Natural killer cell treated with Interleukin-12 subunit alpha and Interleukin-12 subunit beta and Interleukin-15 and Interleukin-18, amount 100 ng/mL, for 72 hours (primary cell): ENCODE measurements at places on chromosomes 11 and 22. TPM values are rescaled to one million over a fixed set of nuclear protein-coding genes. Genes with fewer than 3 reads are reported as not detected.

GRCh38 chr22:19569276-19569640 is 45.0 kb upstream of the CLDN5 start:
- no peak for DNase-seq

DNA sequence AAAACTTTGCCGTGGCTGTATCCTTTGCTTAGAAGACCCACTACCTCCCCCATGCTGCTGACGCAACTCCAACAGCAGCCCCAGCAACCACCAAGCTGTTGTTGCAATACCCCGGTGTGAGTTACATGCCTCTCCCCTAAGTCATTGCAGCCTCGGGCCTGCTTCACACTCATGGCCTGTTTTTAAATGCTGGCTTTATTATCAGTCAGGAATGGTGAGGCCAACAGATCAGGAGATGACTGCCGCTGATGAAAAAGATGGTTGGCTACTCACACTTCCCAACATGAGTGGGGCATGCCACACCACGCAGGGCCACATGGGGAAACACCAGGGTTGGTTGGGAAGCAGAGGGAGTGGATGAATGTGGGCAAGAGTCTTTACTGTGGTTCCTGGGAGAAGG is 171.5 kb upstream of the SYT13 start:
- DNase-seq = no peak

GRCh38 chr11:101807531-101807930 is 107.3 kb upstream of the CEP126 start:
- DNase-seq = no peak

GRCh38 chr22:26106412-26106811 is 62.9 kb upstream of the SEZ6L start:
- DNase-seq = no peak

DNA sequence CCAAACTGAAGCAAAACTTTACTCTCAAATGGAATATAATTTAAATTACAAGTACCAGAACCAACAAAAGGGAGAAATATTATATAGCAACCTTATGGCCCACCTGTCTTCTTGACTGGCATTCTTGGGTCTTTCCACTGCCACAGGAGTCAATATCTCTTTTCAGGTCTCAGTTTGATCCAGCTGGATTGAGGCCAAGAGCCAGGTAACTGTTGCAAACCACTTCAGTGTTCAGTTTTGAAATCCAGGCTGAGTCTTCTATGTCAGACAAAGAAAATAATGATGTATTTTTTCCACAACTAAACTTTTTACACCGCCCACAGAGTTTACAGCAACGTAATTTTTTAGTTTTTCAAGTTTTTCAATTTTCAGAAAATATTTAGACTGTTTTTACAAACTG is 648 bp downstream of the DLG2 start:
- no peak for DNase-seq

GRCh38 chr11:125223901-125224361 is 59.4 kb downstream of the PKNOX2 start:
- no peak for DNase-seq

DNA sequence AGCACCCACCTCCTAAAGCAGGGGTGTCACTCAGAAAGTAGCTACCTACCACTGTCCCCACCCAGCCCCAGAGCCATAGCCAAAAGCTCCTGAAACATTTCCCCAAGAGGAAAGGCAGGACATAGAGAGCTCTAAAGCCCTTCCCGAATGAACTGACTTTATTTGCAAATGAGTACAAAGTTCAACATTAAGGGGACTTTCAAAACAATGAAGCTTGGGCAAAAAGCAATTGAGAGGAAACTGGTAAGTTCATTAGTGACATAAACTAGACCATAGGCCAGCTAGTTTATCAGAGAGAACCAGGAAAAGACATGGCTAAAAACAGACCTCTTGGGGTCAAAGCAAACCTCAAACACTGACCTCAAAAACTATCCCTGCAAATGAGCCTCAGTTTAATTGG is 72.7 kb downstream of the IGLL5 start:
- no peak for DNase-seq

DNA sequence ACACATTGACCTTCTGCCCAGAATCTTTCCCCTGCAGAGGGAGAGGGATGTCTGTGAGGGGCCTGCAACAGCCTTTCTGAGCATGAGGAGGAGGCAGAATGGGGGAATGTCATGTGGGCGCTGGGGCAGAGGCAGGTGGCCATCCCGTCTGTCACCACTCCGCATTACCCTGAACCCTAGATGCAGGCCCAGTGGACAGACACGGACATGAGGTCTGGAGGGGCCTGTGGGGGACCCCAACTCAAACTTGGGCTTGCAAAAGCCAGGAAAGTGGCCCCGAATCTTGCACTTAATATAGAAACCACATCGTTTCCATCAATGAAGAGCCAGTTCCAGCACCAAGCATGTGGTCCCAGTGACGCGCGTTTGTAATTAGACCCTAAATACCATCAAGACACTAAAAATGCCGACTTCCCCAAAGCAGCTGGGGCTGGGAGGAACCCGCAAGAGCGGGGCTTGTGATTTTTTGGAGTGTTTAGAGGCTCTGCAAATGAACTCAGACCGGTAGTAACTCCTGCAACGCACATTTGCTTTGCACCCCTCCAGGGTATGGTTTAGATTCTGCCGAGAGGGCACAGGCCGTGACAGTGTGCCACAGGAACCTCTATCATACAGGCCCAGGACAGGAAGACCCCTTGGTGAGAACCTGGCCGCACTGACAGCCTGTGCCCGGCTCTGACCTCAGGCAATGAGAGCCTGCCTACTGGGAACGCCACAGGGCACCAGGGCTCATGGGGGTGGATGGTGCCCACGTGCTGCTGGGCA is 109.3 kb downstream of the CTTN start:
- DNase-seq = no peak

DNA sequence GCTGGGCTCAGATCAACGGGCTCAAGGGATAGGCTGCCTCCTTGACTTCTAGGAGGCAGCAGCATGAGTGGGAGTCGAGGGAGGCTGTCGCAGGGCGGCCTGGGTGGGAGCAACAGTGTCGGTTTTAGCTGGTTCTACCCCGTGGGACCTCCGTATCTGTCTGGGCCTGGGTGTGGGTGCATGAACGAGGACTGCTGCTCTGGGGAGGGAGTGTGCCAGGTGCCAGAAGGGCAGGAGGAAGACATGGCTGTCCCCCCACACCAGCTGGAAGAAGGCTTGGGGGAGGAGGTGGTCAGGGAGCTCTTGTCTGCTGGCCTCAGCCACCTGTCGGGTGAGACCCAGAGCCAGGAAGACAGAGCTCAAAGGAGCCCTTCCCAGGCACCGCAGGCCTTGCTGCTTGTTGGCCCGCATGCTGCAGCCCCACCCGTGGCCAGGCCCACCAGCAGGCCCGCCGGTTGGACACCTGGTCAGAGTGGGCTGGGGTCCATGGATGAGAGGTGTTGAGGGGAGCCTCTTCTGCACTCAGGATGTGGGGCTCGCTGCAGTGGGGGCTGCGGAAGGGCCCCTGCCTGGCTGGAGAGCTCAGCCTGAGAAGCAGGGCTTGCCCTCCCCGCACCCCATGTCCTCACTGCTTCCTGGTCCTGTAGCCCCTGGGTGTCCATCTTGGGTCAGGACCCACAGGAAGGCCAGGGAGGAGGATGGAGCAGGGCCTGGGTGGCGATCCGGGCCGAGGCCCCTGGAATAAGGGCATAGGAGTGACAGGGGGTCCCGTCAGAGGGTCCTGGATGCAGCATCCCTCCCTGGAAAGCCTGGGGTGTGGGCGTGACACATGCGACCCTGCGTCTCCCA is 3.4 kb downstream of the CEND1 start:
- DNase-seq = no peak

- no peak for DNase-seq
Measured at GRCh38 chr11:44427432-44427831, 117.5 kb upstream of the ALX4 start.

GRCh38 chr11:1920909-1921573 is 1.5 kb downstream of the TNNT3 start:
- no peak for DNase-seq

DNA sequence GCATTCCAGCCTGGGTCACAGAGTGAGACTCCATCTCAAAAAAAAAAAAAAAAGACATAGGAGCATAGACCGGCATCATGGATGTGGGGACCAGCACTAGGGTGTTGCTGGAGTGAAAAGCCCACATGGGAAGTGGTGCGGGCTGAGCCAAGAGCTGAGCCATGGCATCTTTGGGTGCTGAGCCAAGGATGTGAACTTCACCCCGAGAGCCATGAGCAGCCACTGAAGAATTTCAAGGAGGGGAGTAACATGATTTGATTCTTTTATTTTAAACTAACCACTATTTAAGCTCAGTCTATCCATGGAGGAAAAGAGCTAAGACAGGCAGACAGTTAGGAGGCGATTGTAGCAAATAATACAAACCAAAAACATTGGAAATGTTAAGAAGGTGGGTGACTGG is 57.4 kb downstream of the AHNAK start:
- no peak for DNase-seq

DNA sequence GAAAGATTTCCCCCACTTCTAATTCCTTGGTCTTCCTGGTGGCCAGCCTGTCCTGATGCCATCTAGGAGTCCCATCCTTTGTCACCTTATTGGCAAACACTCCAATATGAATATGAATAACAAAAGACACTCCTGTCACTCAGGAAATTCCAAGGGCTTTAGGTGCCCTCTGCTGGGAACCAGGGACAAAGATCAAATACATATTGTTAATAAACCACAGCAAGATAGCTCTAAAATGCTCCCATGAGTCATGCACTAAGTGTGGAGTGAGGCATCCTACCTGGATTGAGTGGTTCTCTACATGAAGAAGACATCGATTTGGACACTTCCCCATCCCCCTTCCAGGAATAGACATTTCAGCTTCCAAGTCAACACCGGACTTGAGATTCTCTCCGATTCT is 823.6 kb downstream of the TBC1D22A start:
- DNase-seq = no peak

GRCh38 chr11:119585043-119585781 is 143.8 kb downstream of the NECTIN1 start:
- no peak for DNase-seq

Gene ROBO3
- 7.9 TPM for total RNA-seq

Gene KDM2A
- total RNA-seq = 151 TPM

Gene P4HA3
- not detected for total RNA-seq

Gene SHANK2
- 0.11 TPM for total RNA-seq

Gene MMP10
- total RNA-seq = not detected

Gene NXPE2
- total RNA-seq = not detected

Gene APOBEC3B
- total RNA-seq = 12.4 TPM

Gene PRR33
- not detected for total RNA-seq
